ENCODE measurements at places on chromosomes 5 and 9.
A peak's percentile ranks its signal among the peaks of the same experiment; 100 is the strongest.

DNA sequence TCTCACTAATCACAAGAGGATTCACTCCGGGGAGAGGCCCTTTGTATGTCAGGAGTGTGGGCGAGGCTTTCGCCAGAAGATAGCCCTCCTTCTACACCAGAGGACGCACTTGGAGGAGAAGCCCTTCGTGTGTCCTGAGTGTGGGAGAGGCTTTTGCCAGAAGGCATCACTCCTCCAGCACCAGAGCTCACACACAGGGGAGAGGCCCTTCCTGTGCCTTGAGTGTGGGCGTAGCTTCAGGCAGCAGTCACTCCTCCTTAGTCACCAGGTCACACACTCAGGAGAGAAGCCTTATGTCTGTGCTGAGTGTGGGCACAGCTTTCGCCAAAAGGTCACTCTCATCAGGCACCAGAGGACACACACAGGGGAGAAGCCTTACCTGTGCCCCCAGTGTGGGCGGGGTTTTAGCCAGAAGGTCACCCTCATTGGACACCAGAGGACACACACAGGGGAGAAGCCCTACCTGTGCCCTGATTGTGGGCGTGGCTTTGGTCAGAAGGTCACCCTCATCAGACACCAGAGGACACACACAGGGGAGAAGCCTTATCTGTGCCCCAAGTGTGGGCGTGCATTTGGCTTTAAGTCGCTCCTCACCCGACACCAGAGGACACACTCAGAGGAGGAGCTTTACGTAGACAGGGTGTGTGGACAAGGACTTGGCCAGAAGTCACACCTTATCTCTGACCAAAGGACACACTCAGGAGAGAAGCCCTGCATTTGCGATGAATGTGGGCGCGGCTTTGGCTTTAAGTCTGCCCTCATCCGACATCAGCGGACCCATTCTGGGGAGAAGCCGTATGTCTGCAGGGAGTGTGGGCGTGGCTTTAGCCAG lies 27.8 kb downstream of the NUTM2F start:
- DNase-seq = no peak

DNA sequence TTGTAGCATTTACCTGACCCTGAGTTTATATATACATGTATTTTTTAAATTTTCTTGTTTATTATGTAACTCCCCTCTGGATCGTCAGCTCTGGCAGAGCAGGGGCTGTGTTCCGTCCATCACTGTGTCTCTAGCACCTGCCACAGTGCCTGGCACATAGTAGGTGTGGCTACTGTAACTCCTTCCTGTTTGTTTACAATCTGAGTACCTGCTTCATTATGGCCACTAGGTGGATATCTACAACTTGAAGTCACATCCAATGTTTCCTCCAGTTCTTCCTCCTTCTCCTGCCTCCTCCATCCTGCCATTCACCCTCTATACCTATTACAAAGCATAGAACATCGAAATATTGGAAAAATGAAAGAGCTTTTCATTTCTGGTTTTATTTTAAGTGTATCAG lies 14.2 kb upstream of the PPP1R2B start:
- DNase-seq = no peak

DNA sequence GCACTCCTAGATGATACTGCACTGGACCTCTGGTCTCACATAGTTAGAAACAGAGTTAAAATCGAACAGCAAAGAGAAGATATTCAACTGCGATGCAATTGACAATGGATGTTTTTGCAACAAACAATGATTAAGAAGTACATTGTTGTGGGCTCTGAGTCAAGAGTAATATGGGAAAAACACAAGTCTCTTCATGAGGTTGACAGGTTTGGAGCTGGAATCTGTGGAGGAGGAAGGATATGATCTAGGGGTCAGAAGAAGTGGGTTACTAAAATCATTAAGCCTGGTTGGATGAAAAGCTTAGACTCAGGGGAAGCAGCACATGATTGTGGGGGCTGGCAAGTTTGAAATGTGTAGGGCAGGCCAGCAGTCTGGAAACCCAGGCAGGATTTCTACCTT lies 53.1 kb downstream of the PDCD1LG2 start:
- no peak for DNase-seq

- no peak for DNase-seq
Observed at GRCh38 chr5:73989956-73990355, 364.0 kb downstream of the ARHGEF28 start.

DNA sequence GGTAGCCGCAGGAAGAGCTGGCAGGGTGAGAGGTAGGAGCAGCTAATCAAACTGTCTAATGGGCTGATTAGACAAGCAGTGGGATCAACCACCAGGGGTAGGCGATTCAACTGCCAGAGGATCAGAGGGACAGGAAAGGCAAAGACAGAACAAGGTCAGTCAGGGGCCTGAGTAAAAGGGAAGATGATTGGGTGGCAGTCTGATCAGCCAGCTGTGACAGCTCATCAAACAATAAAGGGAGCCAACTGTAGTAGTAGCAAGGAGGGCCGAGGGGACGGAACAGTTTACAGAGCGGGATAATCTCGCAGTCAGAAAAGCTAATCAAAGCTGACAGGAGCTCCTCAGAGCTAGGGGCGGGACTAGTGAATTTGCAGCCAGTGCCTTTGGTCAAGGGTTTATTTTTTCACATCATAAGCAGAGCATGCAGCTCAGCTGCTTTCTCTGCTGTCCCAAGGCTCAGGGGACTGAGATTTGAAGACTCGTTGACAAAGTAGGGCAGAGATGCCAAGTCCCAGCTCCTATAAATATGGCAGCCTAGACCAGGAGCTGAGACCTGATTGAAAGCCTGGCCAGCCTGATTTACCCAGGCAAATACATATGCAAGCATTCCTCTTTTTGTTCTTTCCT lies 418.2 kb downstream of the GABRG2 start:
- no peak for DNase-seq

GRCh38 chr5:81253875-81254274 lies 20.8 kb downstream of the CKMT2 start:
- DNase-seq = no peak

GRCh38 chr9:77180056-77180455 lies 2.7 kb downstream of the VPS13A start:
- no peak for DNase-seq

- DNase-seq = no peak
Observed at GRCh38 chr9:16718296-16718695, 152.2 kb downstream of the BNC2 start.

DNA sequence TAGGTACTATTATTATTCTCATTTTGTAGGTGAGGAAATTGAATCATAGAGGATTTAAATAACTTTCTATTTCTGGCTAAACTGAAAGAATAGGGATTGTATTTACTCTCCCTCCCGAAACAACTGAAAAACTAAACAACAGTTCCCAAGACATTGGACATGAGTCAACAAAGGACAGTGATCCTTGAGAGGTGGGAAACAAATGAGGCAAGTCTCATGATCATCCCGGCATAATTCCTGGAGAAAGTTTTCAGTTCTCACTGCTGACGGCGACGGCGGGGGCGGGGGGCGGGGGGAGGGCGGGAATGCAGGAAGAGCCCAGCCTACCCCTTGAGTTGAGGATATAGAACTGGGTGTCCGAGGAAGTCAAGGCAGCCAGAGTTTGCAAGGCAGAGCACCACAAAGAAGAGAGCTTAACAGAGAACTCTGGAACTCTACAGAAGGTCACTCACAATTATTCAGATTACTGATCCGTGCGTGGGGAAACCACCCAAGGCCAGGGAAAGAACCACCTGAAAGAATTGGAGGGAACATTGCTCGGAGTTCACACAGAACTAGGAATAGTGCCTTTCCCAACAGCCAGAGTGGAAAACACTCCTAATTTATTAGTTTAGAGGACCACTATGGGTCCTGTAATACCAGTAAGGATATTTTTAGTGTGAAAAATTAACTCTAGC lies 27.4 kb upstream of the WHRN start:
- no peak for DNase-seq

- no peak for DNase-seq
Observed at GRCh38 chr9:91837981-91838731, 111.9 kb downstream of the ROR2 start.

- DNase-seq = no peak
Observed at GRCh38 chr5:108543486-108543885, 161.6 kb upstream of the FBXL17 start.

- DNase-seq = no peak
Observed at GRCh38 chr9:110583237-110583636, 3.7 kb upstream of the SVEP1 start.

DNA sequence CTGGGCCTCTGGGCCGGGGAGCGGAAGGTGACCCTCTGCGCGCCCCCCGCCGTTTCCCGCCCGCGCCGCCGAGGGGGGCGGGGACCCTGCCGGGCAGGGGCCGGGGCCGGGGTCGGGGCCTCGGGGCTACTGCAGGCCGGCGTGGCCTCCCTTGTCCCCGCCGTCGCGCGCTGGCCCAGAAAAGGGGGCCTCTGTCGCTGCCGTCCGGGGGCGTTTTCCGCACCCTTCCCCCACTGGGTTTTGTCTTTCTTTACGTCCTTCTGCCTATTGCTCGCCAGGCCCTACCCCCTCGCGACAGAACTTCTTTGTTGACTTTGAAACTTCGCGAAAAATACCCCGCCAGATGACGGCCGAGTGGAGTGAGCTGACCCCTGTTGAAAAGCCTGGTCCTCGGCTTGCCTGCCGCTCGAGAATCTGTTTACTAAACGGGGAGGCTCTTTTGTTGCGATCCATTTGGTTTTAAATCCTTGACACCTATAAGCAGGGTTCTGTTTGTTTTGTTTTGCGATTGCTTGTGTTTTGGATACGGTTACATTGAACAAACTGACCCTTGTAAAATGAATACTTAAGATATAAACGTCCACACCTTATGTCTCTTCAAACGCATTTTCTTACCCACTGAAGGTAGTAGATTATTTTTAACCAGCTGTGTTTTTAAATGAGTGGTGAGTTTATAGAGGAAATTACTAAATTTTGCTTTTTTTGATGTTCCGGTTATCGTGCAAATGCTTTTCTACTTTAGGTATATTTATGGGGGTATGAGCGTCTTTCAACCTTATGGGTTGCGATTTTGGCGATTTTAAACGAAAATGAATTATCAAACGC lies 765 bp downstream of the MARCHF6 start:
- DNase-seq = peak; percentile 35

DNA sequence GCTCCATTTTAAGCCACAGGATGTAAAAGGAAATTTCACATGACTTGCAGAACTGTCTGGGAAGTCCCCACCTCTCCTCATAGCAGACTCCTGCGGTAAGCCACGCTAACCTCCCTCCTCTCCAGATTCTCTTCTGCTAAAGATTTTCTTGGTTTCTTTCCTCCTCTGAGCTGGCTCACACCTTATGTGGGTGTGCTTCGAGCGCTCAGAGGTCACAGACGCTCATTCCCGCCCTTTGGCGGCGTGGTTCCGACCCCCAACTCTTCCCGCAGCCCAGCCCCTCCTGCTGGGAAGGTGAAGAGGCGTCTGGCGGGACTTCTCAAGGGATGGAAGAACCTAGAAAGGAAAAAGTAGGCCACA lies 32.9 kb upstream of the CDK20 start:
- DNase-seq = peak; percentile 45

DNA sequence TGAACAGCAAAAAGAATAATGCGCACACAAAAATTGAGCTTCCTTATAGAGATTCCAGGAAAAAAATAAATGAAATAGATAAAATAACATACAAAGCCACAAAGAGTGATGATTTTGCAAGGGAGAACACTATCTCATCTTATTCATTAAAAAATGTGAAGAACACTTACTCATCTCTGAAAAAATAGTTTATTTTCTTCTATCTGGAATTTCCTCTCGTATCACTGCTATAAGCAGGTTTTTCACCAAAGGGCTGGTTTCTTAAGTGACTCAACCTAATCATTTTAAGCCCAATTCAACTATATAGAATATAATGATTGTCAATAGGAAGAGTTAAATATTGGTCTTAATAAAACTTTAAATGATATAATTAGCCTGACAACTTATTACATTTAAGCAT lies 504.9 kb downstream of the NR2F1-AS1 start:
- DNase-seq = no peak

GRCh38 chr5:100889165-100889743 lies 13.8 kb downstream of the ST8SIA4 start:
- peak; percentile 63 for DNase-seq

DNA sequence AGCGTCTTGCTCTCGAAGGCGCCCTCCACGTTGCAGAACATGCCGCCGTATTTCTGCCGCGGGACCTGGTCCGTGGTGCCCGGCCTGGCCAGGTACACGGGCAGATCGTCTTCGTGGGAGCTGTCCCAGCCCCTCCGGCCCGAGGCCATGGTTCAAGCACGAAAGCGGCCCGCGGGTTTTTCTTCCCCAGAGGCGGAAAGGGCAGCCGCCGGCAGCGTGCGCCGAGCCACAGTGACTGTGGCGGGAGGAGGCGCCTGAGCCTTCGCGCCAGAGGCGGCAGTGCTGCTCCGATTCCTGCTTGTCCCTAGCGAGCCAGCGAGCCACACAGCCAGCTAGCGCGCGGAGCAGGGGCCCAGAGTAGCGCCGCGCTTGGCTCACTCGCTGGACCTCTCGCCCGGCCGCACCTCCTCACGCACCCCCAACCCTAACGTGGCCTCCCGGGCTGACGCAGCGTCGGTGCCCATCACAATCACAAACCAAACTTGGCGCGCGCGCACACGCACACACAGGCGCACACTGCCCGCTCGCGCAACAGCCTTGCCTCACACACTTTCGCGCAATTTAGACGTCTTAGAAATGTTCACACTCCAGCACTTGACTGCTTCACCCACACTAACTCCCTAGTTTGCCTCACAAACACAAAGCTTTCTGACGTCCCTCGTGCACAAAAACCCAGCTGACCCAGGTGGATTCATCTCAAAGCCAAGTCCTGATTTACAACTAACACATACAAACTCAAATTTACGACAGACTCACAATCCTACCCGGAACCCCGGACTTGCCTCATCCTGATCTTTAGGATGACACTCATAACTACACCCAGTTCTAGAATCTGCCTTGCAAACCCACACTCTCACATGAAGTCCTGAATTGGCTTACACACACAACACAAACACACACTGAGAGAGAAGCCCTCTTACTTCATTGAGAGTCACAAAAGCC lies at the start of gene DPYSL3:
DPYSL3 (minus strand) TSS at position 359 of the 942 bp plus-strand sequence; CDS start at position 149, 210 bp downstream.
- DNase-seq = no peak

GRCh38 chr9:105656131-105656921 lies 5.9 kb upstream of the TAL2 start:
- DNase-seq = no peak

DNA sequence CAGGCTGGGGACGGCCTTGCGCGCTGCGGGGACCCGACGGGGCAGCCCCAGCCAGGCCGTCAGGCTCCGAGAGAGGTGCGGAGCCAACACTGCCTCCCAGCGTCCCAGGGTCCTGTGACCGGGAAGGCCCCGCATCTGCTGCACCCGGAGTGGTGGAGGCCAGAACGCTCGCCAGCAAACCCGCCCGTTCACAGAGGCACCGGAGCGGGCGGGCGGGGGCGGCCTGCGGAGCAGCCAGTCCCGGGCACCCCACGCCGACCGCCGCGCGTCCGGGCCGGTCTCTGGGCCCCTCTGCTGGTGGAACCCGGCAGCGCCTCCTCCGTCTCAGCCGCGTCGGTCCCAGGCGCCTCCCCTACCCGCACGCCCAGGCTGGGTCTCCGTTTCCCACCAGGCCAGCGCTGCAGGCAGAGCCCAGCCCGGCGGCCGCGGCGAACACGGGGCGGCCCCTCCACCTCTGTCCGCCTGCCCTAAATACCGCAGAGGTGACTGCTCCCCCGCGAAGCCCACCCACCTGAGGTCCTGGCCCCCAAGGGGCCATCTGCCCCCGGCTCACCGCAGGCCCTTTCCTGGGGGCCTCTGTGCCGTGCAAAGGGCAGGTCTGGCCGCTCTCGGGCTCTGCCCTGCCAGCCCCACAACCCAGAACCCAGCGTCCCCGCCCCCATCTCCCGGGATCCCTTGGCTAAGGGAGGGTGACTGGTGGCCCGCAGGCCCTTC lies 15.9 kb downstream of the EXD3 start:
- no peak for DNase-seq
